CMK (cell line): ENCODE measurements at places on chromosomes 12 and 14.
A peak's percentile ranks its signal among the peaks of the same experiment; 100 is the strongest.

DNA sequence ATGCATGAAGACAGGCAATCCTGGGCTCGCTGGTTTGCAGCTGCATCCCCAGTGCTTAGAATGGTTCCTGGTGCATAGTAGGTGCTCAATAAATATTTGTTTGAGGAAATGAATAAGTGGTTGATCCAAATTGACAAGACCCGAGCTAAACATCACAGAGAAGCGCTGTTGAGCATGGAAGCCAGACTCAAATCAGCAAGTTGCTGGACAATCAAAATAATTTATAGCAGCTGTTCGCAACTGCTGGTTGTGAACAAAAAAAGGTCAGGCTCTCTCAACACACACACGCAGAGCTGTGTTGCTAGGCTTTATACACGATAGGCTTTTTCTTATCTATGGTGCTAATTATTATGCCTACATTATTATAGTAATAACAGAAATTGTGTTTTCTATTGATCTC is 190.2 kb downstream of the TBX5 start:
- no peak for DNase-seq

DNA sequence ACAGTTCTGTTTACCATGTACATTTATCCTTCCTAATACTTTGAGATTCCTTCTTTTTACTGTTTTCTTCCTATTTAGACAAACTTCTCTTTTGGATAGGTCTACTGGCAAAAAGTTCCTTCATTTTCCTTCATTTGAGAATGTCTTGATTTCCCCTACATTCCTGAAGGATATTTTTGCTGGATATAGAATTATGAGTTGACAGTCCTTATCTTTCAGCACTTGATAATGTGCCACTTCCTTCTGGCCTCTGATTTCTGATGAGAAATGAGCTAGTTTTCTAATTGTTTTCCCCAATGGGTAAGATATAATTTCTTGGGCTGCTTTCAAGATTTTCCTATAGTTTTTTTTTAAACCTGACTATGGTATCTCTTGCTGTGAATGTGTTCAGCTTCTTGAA is 75.6 kb downstream of the CEP83 start:
- no peak for DNase-seq

DNA sequence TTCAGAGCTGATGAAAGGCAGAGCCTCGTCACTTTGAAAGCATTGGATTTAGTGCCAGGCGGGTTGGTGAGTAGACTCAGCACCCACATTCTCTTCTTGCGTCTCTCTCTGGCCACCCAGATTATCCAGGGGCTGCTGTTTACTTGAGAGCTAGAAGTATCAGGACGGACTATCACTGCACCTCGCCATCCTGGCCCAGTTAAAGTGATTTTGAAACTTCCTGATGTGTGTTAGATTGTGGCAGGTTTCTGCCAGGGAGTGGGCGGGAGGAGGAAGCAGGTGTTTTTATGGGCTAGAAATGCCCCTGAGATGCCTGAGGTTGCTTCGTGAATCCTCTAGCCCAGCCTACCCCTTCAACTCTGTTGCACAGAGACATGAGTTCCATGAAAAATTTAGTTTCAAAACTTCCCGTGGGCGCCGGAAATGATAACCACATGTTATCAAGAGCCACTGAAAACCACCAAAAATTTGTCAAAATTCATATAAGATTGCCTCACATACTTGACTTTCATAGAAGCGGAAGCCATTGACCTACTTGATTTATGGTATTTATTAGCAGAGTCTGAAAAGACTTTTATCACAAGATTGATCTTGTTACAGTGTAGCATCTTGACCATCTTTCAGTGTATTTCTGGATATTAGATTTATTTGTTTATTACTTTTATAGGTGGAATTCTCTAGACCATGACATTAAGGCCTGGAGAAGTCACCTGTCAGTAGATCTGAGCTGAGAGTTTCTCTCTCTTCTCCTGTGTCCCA is 466.0 kb downstream of the RAD51B start:
- no peak for DNase-seq

GRCh38 chr12:57340104-57340503 is 89.1 kb upstream of the STAC3 start:
- DNase-seq: no peak

DNA sequence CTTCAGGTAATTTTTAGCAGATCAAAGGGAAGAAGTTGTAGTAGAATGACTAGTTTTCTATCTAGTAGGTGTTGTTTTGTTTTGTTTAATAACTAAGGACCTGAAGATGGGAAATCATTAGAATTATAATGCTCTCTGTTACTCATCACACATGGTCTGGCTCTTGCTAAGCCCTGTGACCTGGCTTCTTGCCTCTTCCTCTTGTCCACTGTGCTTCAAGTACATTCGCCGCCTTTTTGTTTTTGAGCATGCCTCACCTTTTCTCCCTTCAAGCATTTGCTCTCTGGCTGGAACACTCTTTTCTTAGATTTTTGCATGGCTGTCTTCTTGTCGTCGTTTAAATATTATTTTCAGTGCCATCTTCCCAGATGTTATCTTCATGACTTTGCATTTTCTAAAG is 47.7 kb downstream of the DAAM1 start:
- DNase-seq: no peak

DNA sequence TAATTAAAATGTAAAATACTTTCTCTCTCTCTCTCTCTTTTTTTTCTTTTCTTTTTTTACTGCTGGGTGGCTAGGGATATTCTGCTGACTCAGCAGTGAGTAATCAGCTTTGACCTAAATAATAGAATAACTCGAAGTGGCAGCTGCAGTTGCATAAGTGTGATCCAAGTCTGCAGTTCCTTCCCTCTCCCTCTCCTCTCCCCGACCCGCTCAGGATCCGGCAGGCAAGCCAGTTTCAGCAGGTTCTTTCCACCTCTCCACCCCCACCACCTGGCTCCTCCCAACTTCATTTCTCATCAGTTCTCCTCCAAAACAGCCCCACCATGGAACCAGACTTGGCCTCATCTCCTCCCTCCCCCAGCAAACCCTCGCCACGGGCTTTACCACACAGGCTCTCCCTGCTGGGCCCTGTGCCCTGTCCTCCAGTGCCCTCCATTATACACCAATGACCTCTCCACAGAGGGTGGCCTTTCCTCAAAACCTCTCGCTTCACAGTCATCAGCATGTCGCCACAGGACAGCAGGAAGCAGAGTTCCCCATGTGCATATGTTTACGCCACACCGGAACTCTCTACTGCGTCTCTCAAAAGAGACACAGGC is 22.4 kb downstream of the SLC7A8 start:
- DNase-seq: no peak

DNA sequence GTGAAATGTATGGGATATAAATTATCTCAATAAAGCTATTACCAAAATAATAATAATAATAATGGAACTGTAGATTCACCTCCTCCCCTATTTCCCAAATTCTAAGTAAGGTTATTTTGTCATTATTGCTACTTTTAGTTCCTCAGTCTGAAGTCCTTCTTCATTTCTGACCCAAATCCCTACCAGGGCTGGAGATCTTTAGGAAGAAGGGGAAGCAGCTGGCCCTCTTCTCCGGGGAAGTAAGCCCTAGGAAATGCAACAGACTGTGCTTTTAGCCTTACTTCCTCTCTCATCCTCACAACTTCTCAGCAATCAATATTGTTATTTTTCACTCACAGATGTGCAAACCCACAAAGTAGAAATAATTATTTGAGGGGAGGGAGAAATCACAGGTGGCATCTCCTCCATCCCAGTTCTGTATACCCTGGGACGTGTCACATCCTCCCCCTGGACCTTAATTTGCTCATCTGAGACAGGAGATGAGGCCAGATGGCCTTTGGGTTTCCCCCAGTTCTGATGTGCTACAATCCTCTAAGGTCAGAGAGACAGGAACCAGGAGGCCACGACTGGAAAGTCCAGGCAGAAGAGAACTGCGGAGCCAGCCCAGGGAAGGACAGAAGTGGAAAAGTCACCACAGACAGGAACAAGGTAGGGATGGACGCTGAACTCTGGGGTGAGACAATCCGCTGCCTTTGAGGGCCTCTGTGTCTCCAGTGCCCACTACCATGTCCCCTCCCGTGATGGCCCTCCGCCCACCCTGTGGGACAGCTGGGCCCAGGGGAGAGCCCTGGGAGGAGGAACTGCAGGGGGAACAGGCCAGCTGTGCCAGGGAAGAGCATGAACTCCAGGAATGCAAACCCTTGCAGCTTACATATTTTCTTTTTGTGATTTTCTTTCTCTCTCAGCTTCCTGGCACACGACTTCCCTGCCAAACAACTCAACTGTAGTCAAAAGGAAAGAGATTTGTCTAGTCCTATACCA is 10.6 kb upstream of the TNFRSF1A start:
- no peak for DNase-seq

DNA sequence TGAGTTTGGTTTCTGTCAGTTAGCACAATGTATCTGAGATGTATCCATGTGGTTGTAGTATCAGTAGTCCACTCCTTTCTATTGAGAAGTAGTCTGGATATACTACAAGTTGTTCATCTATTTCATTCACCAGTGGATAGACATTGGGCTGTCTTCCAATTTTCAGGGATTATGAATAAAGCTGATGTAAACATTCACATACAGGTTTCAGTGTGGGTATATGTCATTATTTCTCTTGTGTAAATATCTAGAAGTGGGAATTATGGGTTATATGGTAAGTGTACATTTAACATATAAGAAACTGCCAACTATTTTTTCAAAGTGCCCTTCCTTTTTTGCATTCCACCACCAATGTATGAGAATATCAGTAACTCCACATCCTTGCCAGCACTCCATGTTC is 35.9 kb downstream of the PHLDA1 start:
- DNase-seq: no peak

GRCh38 chr14:68458253-68458652 is 334.6 kb downstream of the ZFP36L1 start:
- DNase-seq: no peak

GRCh38 chr14:105072381-105072861 is 7.2 kb upstream of the GPR132 start:
- DNase-seq: no peak

DNA sequence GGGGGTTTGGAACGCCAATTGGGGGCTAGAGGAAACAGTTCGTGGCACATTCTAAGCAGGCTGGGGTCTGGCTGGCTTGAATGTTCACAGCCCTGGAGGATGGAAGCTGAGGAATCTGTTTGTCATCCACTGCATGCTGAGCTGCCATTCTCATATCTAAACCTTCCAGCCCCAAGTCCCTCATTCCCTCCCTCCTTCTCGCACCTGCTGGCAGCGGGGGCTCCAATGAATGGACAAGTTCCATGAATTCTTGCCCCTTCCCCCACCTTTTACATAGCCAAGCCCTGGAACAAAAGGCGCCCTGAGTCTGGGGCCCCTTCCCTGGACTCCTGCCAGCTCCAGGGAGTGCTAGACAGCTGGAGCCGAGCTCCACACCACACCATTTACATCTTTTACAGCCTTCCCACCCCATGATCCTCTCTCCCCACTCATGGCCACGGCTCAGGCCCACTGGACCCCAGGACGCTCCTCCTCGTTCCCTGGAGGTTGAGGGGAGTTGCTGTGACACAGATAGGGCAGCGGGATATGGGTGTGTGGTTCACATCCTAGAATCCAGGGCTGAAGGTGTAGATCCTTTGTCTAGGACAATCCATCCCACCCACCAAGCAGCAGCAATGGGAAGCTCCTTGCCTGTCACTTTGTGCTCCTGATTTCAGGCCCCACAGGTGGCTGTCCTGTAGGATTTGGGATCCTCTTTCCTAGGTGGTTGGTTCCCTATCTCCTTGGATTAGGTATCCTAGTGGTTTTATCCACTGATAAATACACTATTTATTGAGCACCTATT is 21.7 kb upstream of the VRTN start:
- DNase-seq: no peak

GRCh38 chr12:1351926-1352325 is 242.5 kb downstream of the FBXL14 start:
- no peak for DNase-seq

- peak; percentile 34 for DNase-seq
Observed at GRCh38 chr12:107884769-107885694, 110.5 kb downstream of the ASCL4 start.

DNA sequence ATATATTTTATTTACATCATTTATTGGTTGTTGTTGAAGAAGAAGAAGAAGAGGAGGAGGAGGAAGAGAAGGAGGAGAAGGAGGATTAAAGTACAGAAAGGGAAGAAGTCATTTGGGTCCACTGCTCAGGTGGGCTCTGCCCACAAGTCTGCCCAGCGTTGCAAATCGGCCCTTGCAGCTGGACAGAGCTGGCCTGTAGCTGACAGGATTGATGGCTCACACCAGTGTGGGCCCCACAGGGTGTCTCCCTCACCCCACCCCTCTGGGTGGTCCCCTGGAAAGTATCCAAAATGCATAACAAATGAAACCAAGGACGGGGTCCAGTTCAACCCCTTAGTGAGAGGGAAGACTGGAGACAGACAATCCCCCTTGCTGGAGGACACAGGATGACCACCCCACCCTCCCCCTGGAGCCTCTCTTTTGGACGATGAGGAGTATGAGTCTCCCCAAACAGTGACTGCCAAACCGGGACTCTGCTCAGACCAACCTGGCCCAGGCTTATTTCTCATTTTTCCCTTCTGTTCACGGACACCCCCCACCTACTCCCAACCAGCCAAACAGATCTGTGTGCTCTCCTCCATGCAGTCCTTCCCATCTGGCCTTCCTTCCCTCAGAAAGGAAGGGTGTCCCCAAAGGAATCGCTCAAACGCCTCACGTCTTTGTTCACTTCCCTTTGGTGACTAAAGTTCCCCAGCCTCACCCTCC is 17.7 kb downstream of the DPF3 start:
- no peak for DNase-seq

- DNase-seq: no peak
Observed at GRCh38 chr12:8822298-8822697, at the start of gene A2ML1. Gene A2ML1 (plus strand): TSS chr12:8822621. CDS start chr12:8822652, 31 bp downstream.

- no peak for DNase-seq
Observed at GRCh38 chr14:22492622-22493542, 96.1 kb downstream of the DAD1 start.

GRCh38 chr14:64296561-64296960 is 2.4 kb upstream of the ESR2 start:
- DNase-seq: no peak

GRCh38 chr12:64808110-64808509 is 16.3 kb upstream of the TBC1D30 start:
- DNase-seq: no peak

DNA sequence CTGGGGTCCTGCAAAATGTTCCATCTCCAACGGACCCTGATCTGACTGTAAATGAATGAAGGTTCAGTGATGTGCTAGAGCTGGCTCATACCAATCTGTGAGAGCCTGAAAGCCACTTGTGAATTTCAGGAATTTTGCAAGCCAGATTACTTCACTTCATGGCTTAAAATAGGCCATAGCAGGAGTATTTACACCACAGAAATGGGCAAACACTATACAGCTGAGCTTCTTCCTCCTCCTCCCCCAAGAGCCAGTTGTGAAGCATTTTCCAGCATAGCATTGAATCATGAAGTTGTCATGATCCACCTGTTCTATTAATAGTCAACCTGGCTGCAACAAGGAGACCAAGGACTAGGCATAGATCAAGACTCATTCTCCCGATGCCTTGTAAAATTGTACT is 141.3 kb upstream of the RASSF8 start:
- DNase-seq: no peak
